Activated T-helper 1 cell treated with anti-CD3 and anti-CD28 coated beads, Interleukin-2, amount 50 U/mL, for 16 hours (primary cell): ENCODE measurements at places on chromosomes 2 and 18.

DNA sequence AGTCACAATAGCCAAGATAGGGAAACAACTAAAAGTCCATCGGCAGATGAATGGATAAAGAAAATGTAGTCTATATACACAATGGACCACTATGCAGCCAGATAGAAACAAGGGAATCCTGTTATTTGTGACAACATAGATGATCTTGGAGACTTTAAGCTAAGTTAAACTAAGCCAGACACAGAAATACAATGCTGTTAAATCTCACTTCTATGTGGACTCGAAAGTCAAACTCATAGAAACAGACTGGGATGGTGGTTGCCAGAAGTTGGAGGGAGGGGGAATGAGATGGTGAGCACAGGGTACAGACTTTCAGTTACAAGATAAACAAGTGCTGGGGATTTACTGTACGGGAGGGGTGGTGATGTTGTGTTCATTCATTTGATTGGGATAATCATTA, 5.4 kb upstream of the CNDP1 start:
- DNase-seq = no peak

- no peak for DNase-seq
These were observed 26.9 kb upstream of the RAB31 start for GRCh38 chr18:9681217-9681616.

DNA sequence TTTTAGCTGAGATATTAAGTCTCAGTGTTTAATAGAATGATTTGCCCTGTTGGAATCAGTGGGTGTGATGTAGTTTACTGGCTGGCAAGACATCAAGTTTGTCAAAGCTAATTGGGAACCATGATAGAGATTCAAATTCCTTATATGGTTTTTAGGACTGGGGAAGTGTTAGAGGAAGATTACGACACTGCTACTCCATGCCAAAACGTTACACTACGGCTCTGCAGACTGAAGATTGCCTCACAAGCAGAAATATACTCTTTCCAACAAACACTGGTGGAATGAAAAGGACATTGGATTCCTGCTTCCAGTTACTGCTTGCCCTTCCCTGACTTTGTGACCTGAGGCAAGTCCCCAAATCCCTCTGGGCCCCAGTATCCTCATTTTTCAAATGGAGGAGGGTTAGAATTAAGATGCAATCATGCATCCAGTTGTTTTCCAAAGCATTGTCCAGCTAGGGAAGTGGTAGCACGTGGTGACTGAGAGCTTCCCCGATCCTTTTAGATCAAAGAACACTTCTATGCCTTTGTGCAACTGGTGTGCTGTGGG, 147.6 kb downstream of the CDC42EP3 start:
- DNase-seq = no peak

DNA sequence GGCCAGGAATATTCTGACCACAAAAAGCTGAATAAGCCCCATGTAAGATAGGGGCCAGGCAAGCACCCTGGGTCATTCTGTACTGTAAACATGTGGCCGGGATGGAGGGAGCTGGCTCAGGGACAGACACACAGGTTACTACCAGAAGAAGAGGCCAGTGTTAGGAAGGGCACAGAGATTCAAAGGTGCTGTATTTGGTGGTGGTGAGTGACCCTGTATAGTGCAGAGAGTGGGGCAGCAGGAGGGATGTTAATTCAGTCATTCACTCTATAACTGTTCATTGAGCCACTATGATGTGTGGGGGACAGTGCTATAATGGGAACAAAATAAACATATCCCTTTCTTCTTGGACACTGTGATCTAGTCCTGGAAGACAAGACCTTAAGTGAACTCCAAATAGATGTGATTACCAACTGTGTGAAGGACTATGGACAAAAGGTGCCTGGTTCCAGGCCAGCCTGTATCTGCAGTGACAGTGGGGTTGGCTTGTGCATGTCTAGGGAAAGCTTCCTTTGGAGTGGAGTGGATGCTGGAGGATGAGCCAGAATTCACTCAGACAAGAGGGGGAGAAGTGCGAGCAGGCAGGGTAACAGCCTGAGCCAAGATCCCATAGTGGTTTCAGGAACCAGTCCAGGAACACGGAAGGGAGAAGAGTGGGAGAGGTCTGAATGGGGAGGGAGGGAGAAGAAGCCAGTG, 8.3 kb downstream of the MOCOS start:
- no peak for DNase-seq

GRCh38 chr2:25265802-25266201, 75.9 kb downstream of the DNMT3A start:
- no peak for DNase-seq

DNA sequence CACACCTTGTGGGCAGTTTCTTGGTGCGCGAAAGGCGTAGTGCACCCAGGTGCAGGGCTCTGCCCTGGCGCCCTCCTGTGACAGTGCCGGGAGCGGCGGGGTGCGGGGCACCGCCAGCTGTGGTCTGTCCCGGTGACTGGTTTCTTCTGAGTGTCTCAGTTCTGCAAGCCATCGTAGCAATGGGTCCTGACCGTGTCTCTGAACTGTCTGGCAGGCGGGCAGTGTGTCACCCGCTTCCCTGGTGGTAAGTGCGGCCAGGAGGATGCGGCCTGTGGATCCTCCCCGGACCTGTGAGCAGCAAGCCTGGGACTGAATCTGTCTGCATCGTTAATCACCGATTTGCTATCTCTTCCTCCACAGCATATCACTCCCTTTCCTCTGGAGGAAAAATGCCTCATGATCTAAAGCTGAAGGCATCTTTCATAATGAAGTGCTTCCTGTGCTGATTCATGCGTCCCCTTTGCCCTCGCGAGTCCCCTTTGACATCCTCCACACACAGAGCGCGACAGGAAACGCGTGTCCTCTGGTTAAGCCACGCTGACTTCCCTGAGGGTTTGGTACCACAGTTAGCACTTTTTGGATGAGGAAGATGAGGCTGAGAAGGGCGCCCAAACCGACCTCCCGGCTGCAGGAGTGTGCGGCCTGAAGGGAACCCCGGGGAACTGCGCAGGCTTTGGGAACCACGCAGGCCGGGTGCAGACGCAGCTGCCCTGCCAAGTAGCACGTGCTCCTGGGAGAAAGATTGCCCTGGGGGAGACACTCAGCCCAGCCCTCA, 416.0 kb upstream of the HS6ST1 start:
- DNase-seq = no peak

- DNase-seq = no peak
These were observed 56.8 kb downstream of the ASAP2 start for GRCh38 chr2:9263428-9263827.
